ENCODE measurements at places on chromosomes 6 and 20.

- DNase-seq, result no peak
Measured at GRCh38 chr6:8054276-8054675, 9.9 kb downstream of the BLOC1S5 start.

GRCh38 chr6:116190550-116190949 is 63.3 kb downstream of the TSPYL4 start:
- DNase-seq, result peak; percentile 20

- no peak for DNase-seq
Measured at GRCh38 chr6:40210628-40211056, 276.4 kb upstream of the MOCS1 start.

GRCh38 chr6:146905181-146905704 is 299.0 kb upstream of the STXBP5 start:
- peak; percentile 25 for DNase-seq

- DNase-seq, result no peak
Measured at GRCh38 chr20:37938181-37938750, 35.3 kb downstream of the VSTM2L start.

- DNase-seq, result no peak
Measured at GRCh38 chr6:108454356-108454755, 106.4 kb upstream of the FOXO3 start.

Measured in HCEC 1CT (cell line).